ENCODE measurements at places on chromosomes 1 and 21. TPM values are rescaled to one million over a fixed set of nuclear protein-coding genes. Genes with fewer than 3 reads are reported as not detected.

Gene TP73
- polyA plus RNA-seq: not detected

DNA sequence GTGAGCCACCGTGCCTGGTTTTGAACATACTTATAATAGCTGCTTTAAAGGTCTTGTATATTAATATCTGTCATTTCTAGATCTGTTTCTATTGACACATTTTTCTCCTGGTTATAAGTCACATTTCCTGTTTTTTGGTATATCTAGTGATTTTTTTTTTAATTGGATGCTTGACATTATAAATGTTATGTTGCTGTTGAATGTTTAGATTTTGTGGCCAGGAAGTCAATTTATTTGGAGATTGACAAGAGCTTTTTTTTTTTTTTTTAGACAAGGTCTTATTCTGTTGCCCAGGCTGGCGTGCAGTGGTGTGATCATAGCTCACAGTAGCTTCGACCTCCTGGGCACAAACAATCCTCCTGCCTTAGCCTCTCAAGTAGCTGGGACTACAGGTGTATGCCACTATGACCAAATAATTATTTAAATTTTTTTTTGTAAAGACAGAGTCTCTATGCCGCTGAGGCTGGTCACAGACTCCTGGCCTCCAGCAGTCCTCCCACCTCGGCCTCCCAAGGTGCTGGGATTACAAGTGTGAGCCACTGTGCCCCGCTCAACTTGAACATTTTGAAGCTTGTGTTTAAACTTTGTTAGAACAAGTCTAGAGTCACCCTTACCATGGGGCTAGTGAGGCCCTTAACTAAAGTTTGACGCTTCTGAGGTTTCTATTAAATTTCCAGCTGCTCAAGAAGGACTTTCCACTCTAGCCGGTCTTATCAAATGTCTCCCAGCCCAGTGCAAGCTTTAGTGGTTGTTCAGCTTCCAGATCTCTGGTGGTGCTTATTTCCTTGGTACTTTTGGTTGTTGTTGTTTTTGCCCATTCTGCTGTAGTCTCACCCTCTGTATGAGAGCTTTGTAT, 8.6 kb upstream of the CHI3L2 start:
- DNase-seq: no peak

Gene LAPTM5
- 0.09 TPM for polyA plus RNA-seq

DNA sequence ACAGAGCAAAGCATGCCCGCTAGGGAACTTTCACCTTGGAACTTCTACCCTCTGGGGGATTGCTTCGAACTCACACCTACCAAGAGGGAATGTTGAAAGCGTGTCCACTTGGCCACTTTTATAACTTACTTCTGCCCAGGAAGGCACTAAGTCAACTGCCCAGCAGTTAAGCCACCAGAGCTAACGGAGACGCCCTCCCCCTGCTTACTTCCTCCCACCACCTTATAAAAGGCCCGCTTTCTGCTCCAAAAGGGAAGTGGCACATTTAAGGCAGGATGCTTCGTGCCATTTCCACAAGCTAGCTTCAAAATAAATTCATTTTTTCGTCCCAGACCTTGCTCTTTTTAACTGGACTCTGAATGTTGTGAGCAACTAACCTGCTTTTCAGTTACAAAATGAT, 3.2 kb upstream of the AK2 start:
- DNase-seq: no peak

DNA sequence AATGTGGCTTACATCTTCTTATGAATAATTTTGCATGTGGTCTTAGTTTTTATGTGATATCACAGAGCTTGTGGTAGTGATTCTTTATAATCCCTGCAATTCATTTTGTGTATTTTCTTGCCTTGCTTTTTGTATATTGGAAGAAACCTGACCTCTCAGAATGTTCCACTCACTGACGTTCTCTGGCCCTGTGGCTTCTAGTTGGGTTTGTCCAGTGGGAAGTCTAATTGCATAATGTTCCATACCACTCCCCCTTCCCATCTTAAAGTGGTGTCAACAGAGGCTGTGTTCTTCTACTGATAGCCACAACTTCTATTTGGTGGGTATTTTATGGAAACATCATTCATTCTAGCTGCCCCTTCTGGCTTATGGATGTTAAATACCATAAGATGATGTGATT, 225.3 kb downstream of the BACH1 start:
- DNase-seq: no peak

Gene TMEM54
- polyA plus RNA-seq: 82.4 TPM

- DNase-seq: peak; percentile 52
Observed at GRCh38 chr1:47532921-47533792, 95.3 kb downstream of the FOXD2 start.

Gene CLDN17
- polyA plus RNA-seq: not detected

- peak; percentile 30 for DNase-seq
Observed at GRCh38 chr1:224632921-224633321, 16.8 kb downstream of the CNIH3 start.

Gene SCAMP3
- 118 TPM for polyA plus RNA-seq

- DNase-seq: no peak
Observed at GRCh38 chr1:22283596-22283995, 140.7 kb upstream of the WNT4 start.

Gene ATP1A4
- polyA plus RNA-seq: not detected

Gene GREM2
- polyA plus RNA-seq: 15.9 TPM

DNA sequence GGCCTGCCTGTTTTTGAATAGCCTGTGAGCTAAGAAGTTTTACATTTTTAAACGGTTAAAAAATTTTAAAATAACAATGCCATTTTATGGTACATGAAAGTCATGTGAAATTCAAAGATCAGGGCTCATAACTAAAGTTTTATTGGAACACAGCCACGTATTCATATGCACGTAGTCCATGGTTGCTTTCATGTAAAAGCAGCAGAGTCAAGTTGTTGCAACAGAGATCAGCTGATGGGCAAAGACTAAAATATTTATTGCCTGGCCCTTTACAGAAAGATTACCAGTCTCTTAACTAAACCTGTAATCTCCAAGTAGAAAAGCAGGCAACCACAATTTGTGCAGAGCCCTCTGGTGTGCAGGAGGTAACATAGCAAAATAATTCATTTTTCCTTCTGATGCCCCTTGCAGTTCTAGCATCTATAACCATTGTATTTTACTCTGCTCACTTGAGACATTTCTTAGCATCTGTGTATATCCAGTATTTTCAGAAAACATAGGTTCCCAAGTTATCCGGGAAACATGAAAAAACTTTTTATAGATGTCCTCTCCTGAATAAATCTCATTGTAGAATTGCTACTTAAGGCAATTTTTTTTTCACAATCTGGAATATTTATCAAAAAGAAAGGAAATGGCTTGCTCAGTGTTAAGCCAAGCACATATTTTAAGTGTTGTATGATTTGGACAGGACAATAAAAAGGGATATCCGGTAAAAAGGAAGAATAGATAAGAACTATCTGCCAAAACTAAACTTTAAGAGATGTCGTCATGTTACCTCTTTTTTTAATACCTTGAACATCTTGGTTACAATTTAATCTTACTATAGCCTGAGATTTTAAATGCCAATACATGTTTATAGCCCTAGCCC, 430.8 kb downstream of the PLPP3 start:
- DNase-seq: no peak

- DNase-seq: peak; percentile 42
Observed at GRCh38 chr1:112938210-112938609, 17.8 kb downstream of the SLC16A1 start.

- DNase-seq: no peak
Observed at GRCh38 chr1:169570172-169570574, 16.1 kb downstream of the F5 start.

GRCh38 chr21:37835481-37835880, 80.8 kb downstream of the KCNJ6 start:
- DNase-seq: no peak

DNA sequence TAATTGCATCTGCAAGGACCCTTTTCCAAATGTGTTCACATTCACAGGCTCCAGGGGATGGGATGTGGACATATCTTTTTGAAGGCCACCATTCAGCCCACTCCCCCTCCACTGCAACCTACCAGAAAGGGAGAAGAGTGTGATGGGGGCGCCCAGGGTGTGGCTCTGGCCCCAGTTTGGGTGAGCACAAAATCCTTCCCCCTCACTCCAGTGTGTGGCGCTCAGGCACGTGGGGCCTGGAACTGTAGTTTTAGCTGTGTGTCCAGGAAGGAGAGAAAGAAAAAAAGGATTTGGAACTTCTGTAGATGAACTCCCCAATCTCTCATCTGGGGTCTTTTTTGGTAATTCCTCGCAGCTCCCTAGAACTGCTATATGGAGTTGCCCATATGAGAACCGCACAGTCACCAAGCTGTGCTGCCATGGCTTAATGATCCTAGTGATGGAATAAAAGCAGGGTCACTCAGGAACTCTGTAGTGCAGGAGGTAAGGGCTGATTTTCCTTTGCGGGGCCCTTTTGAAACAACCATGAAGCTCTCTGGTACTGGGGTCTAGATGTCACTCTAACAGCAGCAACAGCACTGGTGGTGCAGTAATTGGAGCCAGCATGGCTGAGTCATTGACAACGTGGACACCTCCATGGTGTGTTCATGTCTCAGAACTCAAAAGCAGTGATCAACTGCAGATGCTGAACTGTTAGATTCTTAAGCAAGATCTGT, 17.0 kb downstream of the AGT start:
- DNase-seq: peak; percentile 34

DNA sequence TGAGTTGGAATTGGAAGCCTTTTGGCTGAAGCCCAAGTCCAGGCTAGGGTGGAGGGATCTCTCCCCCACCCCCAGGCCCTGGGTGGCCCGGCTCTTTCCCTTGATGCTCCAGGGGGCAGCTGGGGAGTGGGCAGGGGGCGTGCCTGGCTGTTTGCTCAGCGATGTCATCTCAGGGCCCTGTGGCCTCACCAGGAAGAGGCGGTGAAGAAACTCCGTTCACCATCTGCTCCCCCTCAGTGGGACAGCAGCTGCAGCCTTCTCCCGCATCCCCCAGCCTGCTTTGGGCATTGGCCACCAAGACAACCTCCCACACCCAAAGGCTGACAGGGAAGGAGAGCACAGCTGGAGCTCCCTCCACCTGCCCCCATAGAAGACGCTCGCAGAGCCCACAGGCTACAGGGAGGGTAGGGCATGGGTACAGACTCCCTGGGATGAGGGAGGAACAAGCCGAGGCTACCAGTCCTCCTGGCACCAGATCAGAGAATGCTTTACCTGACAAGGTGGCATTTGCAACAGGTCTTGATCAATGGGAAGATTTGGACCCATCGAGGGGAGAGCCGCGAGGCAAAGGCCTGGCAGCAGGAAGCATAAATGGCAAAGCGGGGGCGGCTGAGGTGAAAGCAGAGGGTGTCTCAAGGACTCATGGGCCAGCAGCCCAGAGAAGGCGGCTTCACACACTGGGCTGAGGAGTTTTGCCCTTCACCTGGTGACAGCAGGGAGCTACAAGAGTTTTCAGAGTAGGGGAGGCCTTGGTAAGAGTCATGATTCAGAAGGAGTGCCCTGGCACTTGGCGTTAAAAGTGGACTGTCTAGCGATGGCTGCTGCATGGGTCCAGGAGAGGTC, 6.5 kb upstream of the GUCA2A start:
- DNase-seq: no peak

- no peak for DNase-seq
Observed at GRCh38 chr1:211952299-211952698, 83.1 kb downstream of the INTS7 start.

Gene HIVEP3
- 4.0 TPM for polyA plus RNA-seq

Gene CSMD2
- polyA plus RNA-seq: 0.36 TPM

Gene CDCA8
- 25.7 TPM for polyA plus RNA-seq

- DNase-seq: no peak
Observed at GRCh38 chr1:25669781-25670567, 53.4 kb downstream of the MAN1C1 start.

Gene NHLH1
- 0.26 TPM for polyA plus RNA-seq

- DNase-seq: no peak
Observed at GRCh38 chr1:110133436-110133835, 16.9 kb upstream of the SLC6A17 start.

DNA sequence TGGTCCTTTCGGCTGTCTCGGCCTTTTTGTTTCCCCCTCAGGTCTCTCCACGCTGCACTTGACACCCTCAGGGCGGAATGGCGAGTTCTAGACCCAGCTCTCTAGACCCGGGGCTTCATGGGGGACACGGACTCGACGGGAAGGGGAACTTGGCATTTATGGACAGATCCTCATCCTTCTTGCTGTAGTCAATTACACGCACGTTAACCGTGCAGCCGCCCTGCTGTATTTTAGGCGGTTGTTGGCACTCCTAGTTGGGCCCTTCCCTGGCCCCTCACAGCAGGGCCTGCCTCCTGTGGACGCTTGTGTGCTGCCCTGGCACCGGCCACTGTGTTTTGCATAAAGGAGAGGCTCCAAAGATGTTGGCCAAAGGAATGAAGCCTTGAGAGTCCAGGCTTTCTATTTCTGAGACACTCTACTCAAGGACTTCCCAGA, 558 bp upstream of the BTG3 start:
- no peak for DNase-seq

DNA sequence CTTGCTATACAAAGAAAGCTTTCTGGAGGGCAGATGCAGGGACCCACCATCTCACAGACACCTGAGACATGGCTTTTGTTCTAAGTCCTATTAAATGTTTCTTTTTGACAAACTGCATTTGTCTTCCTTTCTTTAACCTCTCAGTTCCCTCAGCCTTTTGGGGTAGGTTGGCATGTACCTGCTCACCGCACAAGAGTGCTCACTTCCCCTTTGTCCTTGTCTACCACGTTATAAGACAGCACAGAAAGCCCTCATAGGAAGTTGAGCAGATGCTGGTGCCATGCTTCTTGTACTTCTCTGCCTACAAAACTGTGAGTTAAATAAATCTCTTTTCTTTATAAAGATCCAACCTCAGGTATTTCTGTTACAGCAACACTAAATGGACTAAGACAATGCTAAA, 31.9 kb upstream of the RGS21 start:
- no peak for DNase-seq

- DNase-seq: peak; percentile 92
Observed at GRCh38 chr1:25566730-25567341, 23.4 kb downstream of the LDLRAP1 start.

DNA sequence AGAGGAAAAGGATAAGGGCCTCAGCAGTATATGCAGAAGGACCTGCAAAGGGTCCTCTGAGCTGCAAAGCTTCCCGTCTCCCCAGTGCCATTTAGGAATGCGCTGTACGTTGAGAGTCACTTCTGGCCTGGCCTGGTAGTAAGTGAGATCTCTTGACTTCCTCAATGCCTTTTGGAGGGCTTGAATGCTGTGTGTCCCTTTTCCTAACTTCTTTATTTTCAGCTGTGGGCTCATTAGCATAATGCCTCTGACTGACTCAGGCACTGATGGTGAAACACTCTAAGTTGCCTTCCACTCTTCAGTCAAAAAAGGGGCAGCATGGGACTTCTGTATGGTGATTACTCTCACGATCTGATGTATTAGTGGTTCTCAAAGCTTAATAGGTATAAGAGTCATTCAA, 49.9 kb downstream of the XCL1 start:
- DNase-seq: no peak

DNA sequence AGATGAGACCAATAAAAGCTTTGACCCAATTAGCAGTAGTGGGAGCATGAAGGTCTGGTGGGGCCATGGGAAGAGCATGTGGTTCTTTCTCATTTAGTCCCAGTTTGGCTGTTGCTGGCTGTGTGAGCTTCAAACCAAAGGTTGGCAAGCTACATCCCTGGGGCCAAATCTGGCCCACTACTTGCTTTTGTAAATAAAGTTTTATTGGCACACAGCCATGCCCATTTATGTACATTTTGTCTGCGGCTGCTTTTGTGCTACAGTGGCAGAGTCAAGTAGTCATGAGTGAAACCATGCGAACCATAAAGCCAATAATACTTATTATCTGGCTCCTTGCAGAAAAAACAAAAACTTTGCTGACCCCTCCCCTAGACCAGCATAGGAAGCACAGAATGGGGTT, 196.9 kb downstream of the PRDM2 start:
- DNase-seq: no peak

Gene OR6N1
- polyA plus RNA-seq: not detected
